Stimulated activated CD8-positive, alpha-beta memory T cell treated with anti-CD3 and anti-CD28 coated beads, Interleukin-15, amount 100 ng/mL, for 4 hours (primary cell): ENCODE measurements at places on chromosomes 13 and 19.

DNA sequence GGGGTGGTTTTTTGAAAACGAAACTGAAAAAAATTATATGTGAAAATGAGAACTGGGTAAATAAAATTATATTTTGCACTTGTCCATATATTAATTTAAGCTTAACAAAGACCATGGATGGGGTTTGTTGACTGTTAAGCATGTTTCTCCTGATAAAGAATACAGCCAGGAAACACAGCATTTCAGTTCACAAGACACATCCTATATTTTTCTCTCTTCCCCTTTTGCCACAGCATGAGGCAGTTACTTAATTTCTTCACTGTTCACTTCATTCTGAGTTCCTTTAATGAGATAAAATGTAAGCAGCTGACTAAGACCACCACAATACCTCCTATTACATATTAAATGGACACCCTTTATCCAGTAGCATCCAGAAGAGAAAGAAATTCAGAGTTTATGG, 64.0 kb downstream of the RXFP2 start:
- DNase-seq, result no peak

- no peak for DNase-seq
Observed at GRCh38 chr19:4638317-4638716, 999 bp upstream of the TNFAIP8L1 start.

DNA sequence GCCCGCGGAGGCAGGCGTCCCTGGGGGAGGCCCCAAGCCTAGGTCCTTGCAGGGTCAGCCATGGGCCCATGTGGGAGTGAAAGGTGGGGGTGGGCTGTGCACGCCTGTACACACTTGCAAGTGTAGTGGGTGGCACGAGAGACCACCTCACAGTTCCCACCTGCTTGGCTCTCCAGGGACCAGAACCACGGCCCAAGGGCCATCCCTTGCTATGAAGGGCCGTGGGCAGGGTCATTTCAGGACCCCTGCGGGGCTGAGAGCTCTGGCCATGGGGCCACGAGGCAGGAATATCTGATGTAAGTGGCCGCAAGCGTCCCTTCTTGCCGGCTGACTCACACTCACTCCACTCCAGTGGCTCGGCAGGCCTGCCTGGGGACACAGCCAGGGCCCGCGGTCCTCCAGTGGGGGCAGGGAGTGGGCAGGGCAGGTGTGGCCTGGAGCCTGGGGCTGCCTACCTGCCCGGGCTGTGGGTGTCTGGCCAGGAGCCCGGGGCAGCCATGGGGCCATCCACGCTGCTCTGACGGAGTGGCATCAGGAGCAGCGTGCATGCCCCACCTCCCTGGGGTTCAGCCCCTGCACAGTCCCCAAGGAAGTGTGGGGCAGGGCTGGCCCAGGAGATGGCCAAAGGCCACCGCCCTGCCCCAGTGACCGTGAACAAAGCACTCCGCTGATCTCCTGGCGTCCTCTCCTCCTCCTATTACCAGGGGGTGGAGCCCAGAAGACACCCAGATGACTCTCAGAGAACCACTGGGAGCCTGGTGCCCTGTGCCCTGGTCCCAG, 8.6 kb upstream of the MKNK2 start:
- no peak for DNase-seq

DNA sequence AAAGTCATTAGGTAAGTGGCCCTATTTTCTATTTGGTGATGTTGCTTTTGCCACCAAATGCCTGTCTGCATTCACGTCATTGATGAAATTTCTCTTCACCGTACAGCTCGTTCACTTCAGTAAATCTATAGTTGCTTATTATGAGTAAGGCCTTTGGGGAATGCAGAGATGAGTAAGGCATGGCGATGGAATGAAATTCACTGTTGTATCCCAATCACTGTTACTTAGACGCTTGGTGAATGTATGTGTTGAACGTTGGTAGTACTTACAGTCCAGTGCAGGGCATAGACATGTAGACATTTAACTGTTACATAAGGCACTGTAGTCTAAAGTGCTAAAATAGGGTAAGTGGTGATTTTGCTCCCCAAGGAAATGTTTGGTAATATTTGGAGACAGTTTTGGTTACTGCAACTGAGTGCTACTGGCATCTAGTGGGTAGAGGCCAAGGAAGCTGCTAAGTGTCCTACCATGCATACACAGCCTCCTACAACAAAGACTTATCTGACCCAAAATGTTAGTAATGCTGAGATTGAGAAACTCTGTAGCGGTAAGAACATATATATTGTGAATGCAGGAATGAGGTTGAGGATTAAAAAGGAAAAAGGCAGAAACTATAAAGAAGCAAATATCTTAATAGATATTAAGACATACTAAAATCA, 5.8 kb downstream of the AKAP11 start:
- DNase-seq, result no peak

DNA sequence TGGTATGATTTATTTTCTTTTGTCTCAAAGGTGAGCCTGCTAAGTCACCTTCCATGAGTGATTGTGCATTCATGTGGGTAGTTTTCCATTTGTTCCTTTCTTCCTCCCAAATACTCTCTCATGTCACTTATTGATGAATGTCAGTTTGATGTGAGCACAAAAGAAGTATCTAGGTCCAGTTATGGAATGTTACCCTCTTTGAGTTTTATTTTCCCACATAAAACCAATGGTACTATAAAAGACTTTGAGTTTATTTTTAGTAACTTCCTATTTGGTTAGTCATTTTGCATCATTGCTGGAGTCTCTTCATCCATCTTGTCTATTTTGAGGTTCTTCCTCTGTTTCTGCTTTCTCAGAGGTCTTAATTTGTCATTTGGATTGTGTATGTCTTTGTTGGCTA, 321.3 kb downstream of the GPC6 start:
- DNase-seq, result no peak

DNA sequence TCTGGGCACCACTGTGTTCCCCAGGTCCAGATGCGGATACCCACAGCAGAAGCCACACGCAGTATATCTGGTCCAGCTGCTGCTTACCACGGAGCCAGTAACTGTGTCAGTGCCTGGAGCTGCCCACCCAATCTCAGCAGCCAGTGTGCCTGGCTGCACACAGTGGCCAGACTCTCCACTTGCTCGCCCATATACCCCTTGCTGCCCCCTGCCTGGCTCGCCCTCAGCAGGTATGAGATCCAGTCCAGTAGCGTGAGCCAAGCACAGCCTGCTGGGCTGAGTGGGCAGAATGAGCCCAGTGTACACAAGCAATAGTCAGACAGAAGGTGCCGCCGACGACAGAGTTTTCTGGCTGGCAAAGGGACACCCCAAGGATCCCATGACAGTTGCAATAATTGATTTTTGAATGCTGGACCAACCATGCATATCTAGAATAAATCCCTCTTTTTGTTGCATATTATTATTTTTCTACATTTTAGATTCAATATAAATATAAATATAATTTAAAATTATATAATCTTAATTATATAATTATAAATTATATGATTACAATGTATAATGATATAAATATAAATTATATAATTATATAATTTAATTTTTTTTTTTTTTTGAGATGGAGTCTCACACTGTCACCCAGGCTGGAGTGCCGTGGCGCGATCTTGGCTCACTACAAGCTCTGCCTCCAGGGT, 918.8 kb upstream of the MIR17HG start:
- no peak for DNase-seq

DNA sequence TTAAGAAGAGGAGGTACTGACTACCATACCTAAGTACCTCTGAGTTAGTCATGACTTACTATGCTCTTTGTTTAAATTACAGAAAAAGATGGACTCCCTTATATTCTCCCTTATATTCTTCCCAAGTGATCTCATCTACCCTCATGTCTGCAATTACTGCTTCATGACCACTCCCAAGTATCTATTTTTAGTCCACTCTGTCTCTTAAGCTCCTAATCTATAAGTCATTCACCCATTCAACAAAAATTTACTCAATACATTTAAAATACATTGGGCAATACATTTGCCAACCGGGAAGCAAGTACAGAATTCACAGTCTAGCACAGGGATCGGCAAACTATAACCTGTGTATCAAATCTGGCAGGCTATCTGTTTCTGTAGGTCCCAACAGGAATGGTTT, 42.6 kb downstream of the KPNA3 start:
- no peak for DNase-seq

DNA sequence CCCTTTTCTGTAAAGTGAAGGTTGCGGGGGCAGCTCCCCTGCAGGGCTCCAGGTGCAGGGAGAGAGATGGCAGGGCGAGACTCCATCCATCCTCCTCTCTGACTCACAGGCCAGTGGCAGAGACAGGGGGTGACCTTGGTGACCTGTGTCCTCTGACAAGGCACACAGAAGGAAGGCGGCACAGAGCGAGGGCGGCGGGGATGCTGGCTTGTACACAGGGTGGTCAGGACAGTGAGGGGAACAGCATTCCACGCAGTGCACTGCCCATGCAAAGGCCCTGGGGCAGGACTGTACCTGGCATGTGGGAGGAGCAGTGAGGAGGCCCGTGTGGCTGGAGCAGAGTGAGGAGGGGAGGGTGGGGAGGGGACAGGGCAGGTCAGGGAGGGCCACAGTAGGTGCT, 7.7 kb downstream of the NDUFA11 start:
- no peak for DNase-seq

DNA sequence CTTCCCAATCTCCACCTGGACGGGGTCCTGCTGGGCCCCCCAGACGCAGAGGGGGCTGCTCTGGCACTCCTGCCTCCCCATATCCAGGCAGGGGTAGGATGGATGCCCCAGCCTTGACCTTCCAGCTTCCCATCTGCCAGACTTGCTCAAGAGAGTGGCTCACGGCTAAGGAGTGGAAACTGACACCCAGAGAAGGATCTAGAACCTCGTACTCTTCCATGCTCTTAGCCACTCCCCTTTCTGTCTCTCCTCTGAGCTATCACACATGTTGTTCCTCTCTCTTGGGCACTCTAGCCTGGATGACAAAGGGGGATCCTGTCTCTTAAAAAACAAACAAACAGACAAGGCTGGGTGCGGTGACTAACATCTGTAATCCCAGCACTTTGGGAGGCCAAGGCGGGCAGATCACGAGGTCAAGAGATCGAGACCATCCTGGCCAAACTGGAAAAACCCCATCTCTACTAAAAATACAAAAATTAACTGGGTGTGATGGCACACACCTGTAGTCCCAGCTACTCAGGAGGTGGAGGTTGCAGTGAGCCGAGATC, 12.2 kb upstream of the FUT5 start:
- DNase-seq, result no peak

GRCh38 chr19:55468054-55468393, 3.5 kb upstream of the C19orf85 start:
- no peak for DNase-seq

DNA sequence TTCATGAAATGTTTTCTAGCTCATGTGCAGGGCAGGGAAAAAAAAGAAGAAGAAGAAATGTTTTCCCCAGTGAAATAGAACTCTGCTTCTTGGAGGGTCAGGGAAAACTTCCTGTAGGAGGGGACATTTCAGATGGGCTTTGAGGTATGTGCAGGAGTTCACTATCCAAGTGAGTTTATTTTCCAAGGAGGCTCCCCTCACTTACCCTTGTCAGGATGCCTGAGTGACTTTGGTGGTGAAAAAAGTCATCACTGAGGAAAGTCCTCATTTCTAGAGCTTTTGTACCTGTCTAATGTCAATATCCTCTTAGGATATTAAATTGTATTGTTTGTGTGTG, 656 bp upstream of the C3 start:
- no peak for DNase-seq

GRCh38 chr19:52658595-52658994, 20.4 kb upstream of the ZNF83 start:
- no peak for DNase-seq

DNA sequence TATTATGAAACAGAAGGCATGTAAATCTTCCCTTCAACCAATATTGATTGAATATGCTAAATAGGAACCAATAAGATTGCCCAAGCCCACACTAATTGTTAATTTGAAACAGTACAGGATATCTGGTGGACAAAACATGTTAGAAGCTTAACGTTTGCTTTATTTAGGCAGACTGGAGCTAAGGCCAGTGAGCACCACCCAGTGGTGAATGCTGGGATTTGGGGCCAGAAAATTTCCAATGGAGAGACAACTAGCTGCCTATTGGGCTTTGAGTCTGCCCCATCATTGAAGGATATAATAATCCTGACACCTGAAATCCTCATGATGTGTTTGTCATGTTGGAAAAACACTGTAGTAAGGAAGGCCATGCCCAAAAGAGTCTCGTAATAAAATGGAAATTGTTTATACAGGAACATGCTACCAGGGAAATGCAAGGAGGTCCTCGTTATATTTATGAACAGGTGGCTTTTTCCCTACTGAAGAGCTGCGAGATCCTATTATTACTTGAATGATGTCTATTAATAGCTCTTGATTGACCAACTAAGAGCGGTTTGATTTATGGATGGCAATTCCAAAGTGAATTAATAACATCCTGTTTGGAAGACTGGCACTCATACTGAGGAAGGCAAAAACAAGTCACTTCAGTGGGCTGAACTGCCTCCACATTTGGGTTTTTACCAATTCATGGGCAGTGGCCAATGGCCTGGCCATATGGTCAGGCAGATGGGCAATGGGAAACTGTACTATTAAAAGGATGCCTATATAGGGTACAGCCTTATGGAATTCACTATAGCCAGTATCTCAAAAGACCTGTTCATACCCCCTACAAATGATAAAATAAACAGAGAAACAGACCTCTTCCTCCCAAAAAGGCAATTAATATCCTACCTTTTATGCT, 8.7 kb downstream of the SIGLECL1 start:
- no peak for DNase-seq
